ENCODE measurements at places on chromosomes 11 and 22.
A peak's percentile ranks its signal among the peaks of the same experiment; 100 is the strongest.

GRCh38 chr11:30987819-30988218 lies 381.7 kb downstream of the DCDC1 start:
- DNase-seq: no peak

GRCh38 chr22:39592081-39593065 lies 21.8 kb downstream of the CACNA1I start:
- no peak for DNase-seq

DNA sequence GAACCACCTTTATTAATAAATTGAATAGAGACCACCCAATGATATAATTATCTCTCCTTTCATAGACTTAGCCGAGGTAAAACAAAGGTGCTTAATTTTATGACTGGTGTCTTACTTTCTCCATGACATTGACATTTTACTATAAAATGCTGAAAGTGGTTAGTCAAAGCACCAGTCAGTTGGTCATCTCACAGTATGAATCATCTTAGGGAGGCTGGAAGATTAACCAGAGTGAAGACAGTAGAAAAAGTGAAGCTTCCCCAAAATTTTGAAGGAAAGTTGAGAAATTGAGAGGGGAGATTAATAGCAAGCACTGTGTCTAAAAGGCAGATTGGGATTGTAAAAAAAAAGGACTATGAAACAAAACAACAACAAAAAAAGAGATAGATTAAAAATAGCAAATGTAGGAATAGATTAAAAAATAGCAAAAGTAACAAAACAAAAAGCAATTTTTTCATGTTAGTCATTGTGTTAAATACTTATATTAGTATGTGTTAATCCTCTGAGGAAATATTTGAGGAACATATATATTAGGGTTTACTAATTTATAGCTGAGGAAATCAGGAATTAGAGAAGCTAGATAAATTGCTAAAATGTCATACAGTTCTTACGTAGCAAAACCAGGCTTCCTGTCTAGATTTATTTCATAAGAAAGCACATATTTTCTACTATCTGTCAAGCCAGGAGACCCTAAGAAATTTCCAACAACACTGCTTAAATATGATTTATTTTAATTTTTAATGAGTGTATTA lies 557.3 kb upstream of the ANO5 start:
- no peak for DNase-seq

GRCh38 chr22:25564979-25565677 lies 653 bp downstream of the GRK3 start:
- peak; percentile 38 for DNase-seq

- no peak for DNase-seq
Observed at GRCh38 chr11:126384449-126385070, 29.1 kb downstream of the ST3GAL4 start.

DNA sequence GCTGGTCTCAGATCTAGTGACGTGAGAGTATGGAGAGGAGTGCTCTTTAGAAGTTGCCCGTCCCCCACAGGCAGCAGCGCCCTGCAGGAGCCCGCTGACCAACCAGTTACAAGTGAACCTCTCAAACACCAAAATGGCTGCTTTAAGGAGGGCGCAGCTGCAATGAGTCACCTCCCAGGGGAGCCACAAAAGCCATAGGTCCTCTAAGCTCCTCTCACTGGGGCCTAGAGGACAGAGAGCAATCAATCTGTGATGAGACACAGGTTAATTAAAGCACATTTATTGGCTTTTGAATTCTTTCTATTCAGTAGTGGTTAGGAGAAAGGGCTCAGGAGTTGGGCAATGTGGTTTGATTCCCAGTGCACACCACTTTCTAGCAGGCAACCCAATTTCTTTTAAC lies 15.5 kb upstream of the RAPSN start:
- no peak for DNase-seq

DNA sequence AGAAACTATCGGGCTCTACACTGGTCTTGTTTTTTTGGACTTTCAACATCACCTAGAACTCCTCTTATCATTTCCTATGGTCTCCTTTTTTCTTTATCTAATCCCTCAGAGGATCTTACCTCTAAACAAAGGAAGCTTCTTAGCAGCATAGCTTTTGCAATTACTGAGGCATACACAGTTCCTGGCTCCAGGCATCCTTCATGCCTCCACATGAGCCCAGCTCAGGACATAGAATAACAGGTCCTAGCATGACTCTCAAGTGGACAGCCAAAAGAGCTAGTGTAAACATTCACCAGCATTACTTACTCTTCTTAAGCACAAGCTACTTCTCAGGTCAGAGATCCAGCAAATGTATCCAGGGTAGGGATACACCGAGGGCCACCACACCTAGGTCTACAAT lies 17.1 kb downstream of the CFAP300 start:
- DNase-seq: no peak

DNA sequence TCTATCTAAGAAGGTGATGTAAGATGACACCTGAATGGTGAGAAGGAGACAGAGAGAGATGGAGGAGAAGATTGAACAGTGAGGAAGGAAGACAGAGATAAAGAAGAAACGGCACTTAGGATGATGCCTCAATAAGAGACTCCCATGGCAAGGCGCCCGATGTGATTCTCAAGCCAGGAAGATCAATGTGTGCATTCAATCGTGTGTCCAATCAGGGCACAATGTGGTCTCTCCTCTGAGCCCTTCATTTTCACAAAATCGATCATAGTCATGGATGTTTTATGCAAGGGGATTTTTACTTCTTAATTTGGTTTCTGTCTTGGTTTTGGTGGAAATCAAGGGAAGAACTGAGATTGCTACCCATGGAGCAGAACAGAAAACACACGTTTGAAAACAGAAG lies 19.9 kb upstream of the TMPRSS13 start:
- DNase-seq: no peak

- DNase-seq: no peak
Observed at GRCh38 chr22:50599816-50600455, 657 bp upstream of the MAPK8IP2 start.

DNA sequence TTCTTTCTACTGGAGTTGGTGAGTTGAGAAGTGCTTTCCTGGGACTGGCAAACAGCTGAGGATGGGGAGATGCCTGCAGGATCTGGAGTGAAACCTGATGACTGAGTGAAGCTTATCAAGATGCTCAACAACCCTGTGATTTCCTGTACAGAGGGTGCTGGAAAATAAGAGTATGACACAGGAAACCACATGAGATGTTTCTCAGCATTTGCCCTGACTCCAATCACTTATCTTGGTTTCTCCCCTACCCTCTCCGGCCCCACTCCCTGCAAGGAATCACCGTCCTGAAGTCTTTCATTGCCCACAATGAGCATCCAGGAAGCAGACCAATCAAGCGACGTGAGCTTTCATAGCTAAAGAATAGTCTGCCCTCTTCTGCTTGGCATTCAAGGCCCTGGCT lies at the start of gene MRGPRX2:
Gene MRGPRX2, minus strand, starts transcription at position 89 of the 400 bp plus-strand sequence. CDS start 4,315 bp downstream, outside the sequence.
- DNase-seq: no peak

DNA sequence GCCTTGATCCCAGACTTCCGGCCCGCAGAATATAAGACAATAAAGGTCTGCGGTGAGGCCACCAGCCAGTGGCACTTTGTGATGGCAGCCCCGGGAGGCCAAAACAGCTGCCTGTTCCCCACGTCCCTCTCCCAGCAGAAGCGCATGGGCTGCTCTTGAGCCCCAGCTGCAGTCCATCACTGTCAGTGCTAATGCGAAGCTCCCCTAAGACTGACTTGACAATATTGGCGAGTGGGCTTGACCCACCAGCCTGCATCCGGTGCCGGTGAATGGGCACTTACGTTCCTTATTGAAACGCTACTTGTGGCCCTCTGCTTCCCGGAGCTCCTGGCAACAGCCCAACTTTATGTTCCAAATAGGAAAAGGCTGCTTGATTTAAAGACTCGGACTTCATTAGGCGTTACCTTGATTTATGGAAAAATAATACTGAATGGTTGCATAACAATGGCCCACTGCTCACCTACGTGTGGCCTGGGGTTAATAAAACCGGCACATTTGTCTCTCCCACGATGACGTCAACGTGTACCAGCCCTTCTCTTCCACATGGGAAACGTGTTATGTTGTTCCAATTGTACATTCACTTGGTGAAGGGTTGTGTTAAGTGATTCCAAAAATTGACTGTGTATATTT lies 93.4 kb upstream of the SEPTIN5 start:
- DNase-seq: no peak

GRCh38 chr11:17564687-17565042 lies 17.6 kb downstream of the OTOG start:
- no peak for DNase-seq

GRCh38 chr11:94472916-94473799 lies 20.5 kb downstream of the MRE11 start:
- no peak for DNase-seq

All from anterior cingulate cortex (tissue), 58 donors.